ENCODE measurements at places on chromosomes 3 and 15.

DNA sequence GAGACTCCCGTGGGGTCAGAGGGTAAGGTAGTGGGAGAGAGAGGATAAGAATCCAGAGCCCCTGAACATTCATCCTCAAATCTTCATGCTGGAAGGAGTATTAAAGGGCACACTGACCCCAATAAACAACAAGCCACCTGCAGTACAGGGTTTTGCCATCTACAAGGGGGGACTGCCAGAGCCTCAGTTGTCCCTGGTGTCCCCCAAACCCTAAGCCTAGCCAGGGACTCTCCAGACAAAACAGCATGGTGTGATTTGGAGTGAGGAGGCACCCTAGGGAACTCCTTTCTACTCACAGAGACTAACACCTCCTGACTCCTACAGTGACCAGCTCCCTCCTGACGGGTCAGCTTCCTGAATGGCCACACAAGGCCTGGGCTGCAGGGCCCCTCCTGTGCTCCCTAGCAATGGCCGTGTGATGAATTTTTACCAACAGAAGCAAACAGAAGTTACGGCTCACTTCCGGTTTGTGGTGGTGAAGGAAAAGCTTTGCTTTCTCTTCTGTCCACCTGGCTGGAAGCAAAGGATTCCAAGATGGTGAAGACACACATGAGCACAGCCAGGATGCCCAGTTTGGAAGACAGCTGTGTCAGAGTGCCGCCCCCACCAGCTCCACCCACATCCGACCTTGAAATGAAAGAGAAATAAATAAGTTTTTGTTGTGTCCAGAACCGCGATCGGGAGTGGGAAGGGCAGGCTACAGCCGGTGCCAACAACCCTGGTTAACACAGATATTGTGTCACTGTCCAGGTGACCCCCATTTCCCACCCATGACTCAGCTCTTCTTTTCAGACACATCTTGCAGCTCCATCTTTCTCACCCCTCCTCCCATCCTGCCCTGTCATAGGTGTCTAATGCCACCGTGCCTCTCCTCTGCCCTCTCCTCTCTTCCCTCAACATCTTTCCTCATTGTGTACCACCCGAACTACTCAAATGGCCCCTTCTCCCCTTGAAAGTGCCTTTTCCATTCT, 69.6 kb upstream of the ATP13A3 start:
- no peak for DNase-seq

GRCh38 chr3:172332256-172333041, 115.8 kb downstream of the GHSR start:
- DNase-seq, result peak; percentile 50

DNA sequence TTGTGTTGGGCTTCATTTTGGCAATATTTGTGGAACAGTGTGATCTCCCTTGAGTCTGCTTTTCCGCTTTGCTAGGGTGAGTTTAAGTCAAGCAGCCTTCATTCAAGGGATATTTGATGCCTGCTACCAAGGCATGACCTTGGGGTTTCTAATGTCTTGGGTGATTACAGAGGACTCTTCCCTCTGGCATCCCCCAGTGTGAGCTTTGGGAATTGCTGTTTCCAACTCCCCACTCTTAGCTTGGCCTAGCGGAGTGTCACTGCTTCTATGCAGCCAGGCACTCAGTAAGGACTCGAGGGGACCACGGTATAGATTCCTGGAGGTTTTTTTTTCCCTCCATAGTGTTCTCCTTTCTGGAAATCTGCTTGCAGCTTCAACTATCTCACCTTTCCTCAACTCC, 21.1 kb downstream of the GCNT3 start:
- no peak for DNase-seq

DNA sequence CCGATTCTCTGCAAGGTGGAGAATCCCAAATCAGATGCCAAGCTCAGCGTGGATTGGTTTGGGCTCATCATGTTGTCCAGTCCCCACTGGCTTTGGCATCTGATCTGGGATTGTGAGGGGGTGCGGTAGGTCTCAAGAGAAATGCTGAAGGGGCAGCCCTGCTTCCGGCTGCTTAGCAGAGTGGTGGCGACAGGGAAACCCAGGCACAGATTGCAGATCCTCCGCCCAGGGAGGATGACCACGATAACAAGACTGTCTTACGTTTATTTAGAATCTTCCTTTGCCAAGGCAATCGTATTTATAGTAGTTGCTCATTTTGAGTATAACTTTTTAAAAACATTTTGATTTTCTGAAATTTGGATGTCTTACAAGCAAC, 61.1 kb downstream of the SLC12A8 start:
- DNase-seq, result no peak

GRCh38 chr3:157135671-157136396, 24.1 kb downstream of the CCNL1 start:
- no peak for DNase-seq

GRCh38 chr15:31435261-31435911, 108.8 kb downstream of the KLF13 start:
- peak; percentile 75 for DNase-seq

DNA sequence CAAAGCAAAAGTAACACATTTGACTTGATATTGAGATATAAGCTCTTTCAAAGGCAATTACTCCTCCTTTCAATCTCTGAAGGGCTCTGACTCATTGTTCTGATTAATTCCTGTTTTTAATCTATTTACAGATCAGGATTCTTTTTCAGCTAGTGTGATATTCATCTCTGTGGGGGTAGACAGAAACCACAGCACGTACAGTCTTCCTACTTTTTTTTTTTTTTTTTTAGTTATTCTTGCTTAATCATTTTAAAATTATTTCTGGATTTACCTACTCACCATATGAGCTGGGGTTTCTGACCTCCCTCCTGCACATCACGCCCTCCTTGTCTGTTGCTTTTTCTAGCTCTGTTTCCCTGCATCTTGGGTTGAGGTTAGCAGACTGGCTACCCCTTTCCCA, 1.4 kb downstream of the CNTN3 start:
- DNase-seq, result no peak

DNA sequence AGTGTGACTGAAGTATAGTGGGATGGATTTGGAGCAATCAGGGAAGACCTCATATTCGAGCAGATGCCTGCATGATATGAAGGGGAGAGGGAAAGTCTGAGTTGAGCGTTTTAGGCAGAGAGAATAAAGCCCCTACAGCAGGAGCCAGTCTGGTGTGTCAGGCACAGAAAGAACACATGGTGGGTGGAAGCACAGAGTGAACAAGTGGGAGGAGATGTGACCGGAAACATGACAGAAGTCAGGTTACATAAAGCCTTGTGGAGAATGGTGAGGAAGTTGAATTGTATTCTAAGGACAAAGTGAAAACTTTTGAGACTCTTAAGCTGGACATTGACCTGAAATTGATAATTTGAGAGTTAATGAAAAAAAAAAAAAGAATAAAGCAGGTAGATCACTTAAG, 541.0 kb downstream of the PLOD2 start:
- no peak for DNase-seq

GRCh38 chr3:13192471-13193213, 119.4 kb upstream of the IQSEC1 start:
- DNase-seq, result no peak

DNA sequence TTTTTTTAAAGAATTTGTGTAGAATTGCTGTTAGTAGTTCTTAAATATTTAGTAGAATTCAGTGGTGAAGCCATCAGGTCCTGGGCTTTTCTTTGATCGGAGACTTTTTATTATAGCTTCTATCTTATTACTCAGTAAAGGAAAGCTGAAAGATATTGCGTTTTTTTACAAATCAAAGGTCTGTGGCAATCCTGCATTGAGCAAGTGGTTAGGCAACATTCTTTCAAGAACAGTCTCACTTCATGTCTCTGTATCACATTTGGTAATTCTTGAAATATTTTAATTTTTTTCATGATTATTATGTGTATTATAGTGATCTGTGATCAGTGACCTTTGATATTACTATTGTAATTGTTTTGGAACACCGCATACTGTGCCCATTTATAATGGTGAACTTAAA, 140.8 kb downstream of the UNC13C start:
- DNase-seq, result no peak

Data from activated CD4-positive, alpha-beta T cell treated with anti-CD3 and anti-CD28 coated beads, Interleukin-2, amount 50 U/mL, for 1 hour (primary cell).